ENCODE measurements at places on chromosomes 13 and 19.
A peak's percentile ranks its signal among the peaks of the same experiment; 100 is the strongest.

GRCh38 chr19:11324079-11324661 lies 15.3 kb downstream of the RAB3D start:
- no peak for DNase-seq
- peaks cover 5% of the 10 kb centered on the region for H3K4me1 ChIP-seq
- H3K27me3 ChIP-seq = no peaks in the 10 kb centered on the region
- no peak overlapping the region for H3K4me3 ChIP-seq

DNA sequence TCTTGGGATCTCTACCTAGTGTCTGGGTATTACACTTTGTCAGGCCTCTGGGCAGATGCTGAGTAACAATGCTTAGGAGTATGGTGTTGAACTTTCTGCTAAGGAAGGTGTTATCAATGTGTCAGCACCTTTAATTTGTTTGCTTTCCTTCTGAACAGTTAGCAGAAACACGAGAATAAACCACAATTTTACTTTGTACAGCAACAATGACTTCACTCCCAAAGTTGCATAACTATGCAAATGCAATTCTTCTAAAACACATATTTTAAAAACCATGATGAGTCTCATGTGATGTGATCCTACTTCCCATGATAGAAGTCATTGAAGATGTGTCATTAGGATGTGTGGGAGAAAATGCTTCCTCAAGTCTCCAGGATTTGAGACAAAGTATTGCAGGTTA lies 155.0 kb downstream of the POSTN start:
- DNase-seq = no peak
- no peaks in the 10 kb centered on the region for H3K27me3 ChIP-seq
- no peaks in the 10 kb centered on the region for H3K4me1 ChIP-seq
- no peak overlapping the region for H3K27ac ChIP-seq

DNA sequence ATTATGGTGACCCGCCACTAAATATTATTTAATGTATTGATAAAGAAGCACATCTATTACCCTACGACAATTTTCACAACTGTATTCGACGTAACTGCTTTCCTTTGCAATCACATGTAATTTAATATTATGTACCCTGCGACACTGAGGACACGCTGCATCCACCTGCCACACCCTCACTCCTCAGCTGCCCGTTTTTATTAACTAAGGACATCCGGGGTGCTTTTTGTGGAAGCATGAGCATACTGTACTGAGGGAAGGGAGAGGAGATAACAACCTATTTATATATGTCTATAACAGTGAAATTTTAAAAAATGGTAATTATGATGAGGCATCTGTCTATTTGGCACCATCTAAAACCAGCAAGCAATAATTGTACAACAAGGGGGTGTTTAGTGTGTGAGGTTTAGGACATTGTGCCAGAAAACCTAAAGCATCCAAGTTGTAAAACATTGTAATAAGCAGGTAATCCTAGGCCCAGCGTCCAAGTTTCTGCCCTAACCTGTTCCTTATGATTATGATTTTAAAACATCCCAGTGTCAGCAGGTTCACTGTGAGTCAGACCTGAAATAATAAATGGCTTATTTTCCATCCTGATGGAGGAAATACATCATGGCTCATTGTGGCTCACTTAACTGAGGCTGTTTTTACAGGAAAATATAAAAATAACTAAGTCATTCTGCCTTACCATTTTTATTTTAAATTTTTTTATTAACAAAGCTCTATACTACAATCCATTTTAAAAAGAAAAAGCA lies 56.3 kb downstream of the FOXO1 start:
- H3K4me1 ChIP-seq = peaks cover 30% of the 10 kb centered on the region
- no peak for DNase-seq
- H3K4me3 ChIP-seq = no peak overlapping the region

DNA sequence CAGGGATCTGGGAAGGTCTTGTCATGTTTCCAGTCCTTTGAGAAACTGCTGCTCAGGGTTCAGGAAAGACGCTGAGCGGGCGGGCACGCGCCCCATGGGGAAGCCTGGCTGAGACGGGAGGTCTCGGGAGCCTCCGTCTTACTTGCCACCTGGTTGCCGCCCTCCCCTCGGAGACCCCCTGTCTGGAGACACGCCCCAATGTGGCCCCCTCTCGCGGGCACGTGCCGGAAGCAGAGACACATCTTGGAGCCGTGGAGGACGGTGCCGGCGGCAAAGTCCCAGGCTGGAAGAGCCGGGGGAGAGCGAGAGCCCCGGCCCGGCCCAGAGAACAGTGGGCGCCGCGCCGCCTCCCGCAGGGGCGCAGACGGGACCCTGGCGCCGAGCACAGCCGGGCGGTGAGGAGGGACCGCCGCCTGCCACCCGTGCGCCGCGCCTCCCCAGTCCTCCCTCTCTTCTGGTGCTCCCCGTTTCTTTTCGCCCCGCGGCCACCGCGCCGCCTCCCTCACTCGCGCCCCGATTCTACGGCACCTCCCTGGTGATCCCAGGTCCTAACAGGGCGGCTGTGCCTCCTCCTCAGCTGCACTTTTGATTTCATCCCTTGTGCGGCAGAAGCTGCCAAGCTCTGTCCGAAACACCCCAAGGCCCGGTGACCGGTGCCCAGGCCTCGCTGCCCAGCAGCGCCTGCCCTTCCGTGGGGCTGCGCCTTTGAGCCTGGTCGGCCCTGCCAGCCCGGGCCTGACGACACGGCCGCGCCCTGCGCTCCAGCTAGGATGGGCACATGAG lies 15.5 kb downstream of the GJB2 start:
- no peak overlapping the region for H3K27ac ChIP-seq
- H3K27me3 ChIP-seq = peaks cover 3% of the 10 kb centered on the region
- H3K4me1 ChIP-seq = no peaks in the 10 kb centered on the region
- no peak for DNase-seq
- H3K36me3 ChIP-seq = no peaks in the 10 kb centered on the region

DNA sequence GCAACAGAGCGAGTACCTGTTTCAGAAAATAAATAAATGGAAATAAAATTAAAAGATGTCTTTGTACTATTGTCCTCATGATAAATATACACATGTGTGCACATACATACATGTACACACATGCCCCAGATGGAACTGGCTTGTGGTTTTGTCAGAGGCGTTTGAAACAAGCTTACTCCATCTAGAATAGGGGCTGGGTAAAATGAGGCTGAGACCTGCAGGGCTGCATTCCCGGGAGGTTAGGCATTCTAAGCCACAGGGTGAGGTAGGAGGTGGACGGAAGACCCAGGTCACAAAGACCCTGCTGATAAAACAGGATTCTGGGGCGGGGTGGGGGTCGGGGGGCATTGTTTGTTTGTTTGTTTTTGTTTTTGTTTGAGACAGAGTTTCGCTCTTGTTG lies 8.1 kb upstream of the SIN3B start:
- H3K36me3 ChIP-seq = no peaks in the 10 kb centered on the region
- no peak overlapping the region for H3K4me3 ChIP-seq
- H3K4me1 ChIP-seq = peaks cover 4% of the 10 kb centered on the region
- H3K27me3 ChIP-seq = no peaks in the 10 kb centered on the region

- no peaks in the 10 kb centered on the region for H3K27me3 ChIP-seq
- no peak overlapping the region for H3K27ac ChIP-seq
- no peak overlapping the region for H3K4me3 ChIP-seq
- peaks cover 7% of the 10 kb centered on the region for H3K4me1 ChIP-seq
- DNase-seq = peak; percentile 97
These were observed 5.8 kb downstream of the GMIP start for GRCh38 chr19:19637523-19638251.

DNA sequence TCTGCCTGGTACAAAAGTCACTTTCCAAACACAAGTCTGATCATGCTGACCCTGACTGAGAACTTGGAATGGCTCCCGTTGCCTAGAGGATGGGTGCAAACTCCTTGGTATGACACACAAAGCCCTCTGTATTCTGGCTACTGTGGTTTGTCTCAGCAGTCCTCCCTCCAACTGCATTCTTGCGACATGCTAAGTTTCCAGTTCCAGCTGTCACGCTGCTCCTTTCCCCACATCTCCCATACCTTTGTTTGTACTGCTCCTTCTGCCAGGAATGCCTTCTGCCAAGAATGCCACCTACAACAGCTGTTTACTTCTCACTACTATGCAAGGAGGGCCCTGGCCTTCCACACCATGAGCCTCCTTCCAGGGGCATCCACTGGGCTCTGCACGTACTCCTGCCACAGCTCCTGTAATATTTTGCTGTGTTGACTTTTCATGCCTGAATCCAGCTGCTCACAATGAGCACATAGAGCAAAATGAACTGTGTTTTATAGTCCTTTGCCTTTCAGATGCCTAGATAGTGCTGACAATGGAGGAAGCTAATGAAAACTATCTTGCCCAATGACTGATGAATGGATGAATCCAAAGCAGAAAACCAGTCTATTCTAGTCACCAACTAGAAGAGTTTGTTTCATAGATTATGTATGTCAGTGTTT lies 543.7 kb downstream of the EFNB2 start:
- H3K27me3 ChIP-seq = no peaks in the 10 kb centered on the region
- DNase-seq = no peak
- H3K36me3 ChIP-seq = no peaks in the 10 kb centered on the region

DNA sequence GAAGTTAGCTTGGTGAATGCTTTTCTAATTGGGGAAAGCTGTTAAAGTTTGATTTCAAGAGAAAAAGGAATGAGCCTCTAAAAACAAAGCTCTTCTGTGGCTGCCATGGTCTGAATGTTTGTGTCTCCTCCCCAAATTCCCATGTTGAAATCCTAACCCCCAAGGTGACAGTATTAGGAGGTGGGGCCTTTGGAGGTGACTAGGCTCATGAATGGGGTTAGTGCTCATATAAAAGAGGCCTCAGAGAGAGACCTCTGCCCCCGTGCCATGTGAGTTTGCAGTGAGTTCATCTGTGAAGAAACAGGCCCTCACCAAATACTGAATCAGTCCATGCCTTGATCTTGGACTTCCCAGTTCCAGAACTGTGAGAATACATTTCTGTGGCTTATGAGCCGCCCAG lies 56.5 kb downstream of the ARHGEF7 start:
- H3K27ac ChIP-seq = no peak overlapping the region
- no peaks in the 10 kb centered on the region for H3K4me1 ChIP-seq
- H3K36me3 ChIP-seq = no peaks in the 10 kb centered on the region
- no peaks in the 10 kb centered on the region for H3K27me3 ChIP-seq

DNA sequence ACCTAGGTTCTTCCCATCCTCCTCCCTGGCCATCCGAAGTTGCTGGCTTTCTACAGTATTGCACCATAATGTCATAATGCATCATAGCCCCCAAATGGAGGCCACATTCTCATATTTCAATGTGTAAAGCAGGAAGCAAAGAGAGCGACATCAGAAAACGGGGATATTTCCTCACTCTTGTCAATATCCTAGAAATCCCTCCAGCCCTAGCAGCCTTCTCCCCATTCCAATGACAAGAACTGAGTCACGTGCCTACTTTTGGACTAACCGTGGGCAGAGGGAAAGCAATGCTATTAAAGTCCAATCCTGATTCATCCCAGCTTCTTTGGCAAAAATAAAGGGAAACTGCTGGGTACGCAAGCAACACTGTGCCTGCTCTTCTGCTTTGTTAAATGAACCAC lies 4.3 kb upstream of the RAP2A start:
- no peak overlapping the region for H3K27ac ChIP-seq
- no peaks in the 10 kb centered on the region for H3K36me3 ChIP-seq
- H3K27me3 ChIP-seq = no peaks in the 10 kb centered on the region
- DNase-seq = no peak
- no peaks in the 10 kb centered on the region for H3K4me1 ChIP-seq

GRCh38 chr19:49255674-49256073 lies 69.3 kb downstream of the SLC6A16 start:
- no peaks in the 10 kb centered on the region for H3K4me1 ChIP-seq
- no peaks in the 10 kb centered on the region for H3K27me3 ChIP-seq
- no peak for DNase-seq
- no peak overlapping the region for H3K27ac ChIP-seq
- no peak overlapping the region for H3K4me3 ChIP-seq

DNA sequence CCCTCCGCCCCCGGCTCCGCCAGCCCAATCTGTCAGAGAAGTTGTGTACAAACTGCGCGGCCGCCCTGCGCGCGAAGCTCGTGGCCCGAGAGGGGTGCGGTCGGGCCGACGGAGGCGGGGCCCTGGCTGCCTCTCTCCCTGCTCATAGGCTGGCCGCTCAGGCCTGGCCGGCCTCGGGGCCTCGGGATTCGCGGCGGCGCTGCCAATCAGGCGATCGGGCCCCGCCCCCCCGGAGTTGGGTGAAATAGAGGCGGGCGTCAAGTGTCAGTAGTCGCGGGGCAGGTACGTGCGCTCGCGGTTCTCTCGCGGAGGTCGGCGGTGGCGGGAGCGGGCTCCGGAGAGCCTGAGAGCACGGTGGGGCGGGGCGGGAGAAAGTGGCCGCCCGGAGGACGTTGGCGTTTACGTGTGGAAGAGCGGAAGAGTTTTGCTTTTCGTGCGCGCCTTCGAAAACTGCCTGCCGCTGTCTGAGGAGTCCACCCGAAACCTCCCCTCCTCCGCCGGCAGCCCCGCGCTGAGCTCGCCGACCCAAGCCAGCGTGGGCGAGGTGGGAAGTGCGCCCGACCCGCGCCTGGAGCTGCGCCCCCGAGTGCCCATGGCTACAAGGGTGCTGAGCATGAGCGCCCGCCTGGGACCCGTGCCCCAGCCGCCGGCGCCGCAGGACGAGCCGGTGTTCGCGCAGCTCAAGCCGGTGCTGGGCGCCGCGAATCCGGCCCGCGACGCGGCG lies at the start of gene KLF5:
TSS of gene KLF5 (plus strand) at position 270 of the 724 bp plus-strand sequence. CDS start at position 593, 323 bp downstream.
- DNase-seq = peak; percentile 98
- no peaks in the 10 kb centered on the region for H3K36me3 ChIP-seq
- H3K4me3 ChIP-seq = peak within 1 kb of the TSS; percentile 53

GRCh38 chr13:79349011-79349410 lies 57.0 kb downstream of the RBM26 start:
- no peak overlapping the region for H3K4me3 ChIP-seq
- H3K36me3 ChIP-seq = peaks cover 11% of the 10 kb centered on the region
- H3K27me3 ChIP-seq = no peaks in the 10 kb centered on the region
- no peak overlapping the region for H3K27ac ChIP-seq

DNA sequence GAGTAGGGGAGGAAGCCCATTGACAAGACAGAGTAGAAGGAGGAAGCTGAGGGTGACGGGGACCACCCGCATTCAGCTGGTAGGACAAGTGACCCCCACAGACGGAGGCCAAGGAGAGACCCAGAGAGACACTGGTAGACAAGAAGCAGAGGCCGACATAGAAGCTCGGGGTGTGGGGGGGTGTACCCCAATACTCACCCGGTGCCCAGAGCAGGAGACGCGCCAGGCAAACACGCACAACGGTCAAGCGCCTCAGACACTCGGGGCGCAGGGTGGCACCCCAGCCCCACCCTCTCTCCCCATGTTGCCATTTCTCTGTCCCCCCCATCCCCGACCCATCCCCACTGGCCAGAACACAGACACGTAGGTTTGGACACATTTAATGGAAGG lies 23.5 kb downstream of the SHANK1 start:
- no peaks in the 10 kb centered on the region for H3K36me3 ChIP-seq
- peak overlapping the region; percentile 60 for H3K4me3 ChIP-seq
- no peak for DNase-seq

DNA sequence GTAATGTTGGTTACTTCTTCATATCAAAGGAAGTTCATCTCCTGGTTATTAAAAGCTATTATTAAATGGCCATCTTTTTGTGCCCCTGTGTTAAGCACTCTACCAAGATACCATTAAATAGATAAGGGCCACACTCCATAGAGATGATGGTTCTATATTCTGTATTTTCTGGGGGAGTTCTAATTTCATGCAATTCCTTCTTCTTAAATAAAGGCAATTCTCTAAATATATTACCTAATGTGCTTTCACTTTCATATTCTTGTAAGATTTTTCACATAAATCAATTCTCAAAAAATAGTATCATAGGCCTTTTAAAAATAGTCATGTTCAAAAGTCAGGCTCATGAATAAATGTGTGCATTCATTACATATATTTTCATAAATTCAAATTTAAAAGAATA lies 47.0 kb upstream of the USPL1 start:
- no peaks in the 10 kb centered on the region for H3K36me3 ChIP-seq
- no peak overlapping the region for H3K4me3 ChIP-seq
- H3K27me3 ChIP-seq = no peaks in the 10 kb centered on the region
- no peak for DNase-seq

GRCh38 chr19:44747739-44748425 lies 626 bp upstream of the BCL3 start:
- H3K4me3 ChIP-seq = peak overlapping the region; percentile 43
- H3K27ac ChIP-seq = no peak overlapping the region
- DNase-seq = peak; percentile 59
- H3K4me1 ChIP-seq = peaks cover 3% of the 10 kb centered on the region
